ENCODE measurements at places on chromosomes 4 and X. TPM values are rescaled to one million over a fixed set of nuclear protein-coding genes. Genes with fewer than 3 reads are reported as not detected.

Gene FAAH2
- polyA plus RNA-seq, result 9.5 TPM

Gene MAGEB1
- polyA plus RNA-seq, result not detected

Gene GAGE12E
- not detected for polyA plus RNA-seq

Gene MAGEB18
- not detected for polyA plus RNA-seq

All from renal pelvis (tissue), 12 donors.